Choroid plexus epithelial cell (primary cell): ENCODE measurements at places on chromosomes 13 and 19.

DNA sequence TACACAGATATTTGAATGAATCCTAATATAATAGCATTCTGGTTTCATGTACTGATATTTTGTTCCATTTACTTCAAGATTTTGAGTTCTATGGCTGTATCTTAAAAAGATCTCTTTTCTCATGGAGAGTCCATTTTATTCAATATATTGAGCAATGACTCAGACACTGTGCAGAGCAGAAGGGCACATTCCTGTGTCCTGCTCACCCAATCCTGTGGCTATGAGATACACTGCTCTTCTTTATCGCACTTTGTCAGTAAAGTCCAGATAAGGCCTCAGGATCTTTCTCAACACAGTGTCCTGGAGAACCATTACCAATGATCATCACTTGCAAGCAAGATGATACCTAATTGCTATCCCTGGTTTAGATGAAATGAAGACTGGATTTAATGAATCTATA is 155.0 kb downstream of the CYSLTR2 start:
- DNase-seq, result peak; percentile 78

- DNase-seq, result no peak
Measured at GRCh38 chr13:75749407-75749806, 113.3 kb downstream of the LMO7 start.

DNA sequence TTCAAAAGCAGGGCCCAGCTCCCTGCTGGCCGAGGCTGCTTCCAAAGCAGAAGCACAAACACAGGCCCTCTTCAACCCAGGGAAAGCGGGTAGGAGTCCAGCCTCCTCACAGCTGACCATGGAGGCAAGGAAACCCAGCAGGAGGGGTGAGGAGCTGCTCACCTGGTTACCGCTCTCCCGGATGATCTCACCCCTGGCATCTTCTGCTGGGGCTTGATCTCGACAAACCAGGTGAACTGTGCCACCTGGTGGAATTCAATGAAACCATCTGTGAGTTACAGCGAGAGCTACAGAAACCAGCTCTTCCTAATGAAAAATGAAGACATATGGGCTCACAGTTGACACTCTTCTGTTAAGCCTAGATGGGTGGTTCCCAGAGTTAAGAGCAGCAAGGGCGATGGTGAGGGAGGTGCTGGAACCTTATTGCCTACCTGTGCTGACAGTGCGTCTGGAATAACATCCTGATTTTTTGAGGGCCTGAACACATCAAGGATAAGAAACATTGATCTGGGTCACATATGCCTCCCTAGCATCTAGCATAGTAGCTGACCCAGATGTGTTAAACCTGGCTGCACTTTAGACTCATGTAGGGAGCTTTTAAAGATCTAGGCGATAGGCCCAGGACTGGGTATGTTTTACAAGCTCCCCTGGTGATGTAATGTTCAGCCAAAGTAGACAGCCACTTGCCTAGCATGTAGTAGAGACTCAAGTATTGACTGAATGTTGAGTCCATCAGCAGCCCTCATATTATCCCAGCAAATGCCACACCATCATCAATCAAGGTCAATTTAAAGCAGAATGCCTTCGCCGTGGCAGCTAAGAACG is 6.1 kb downstream of the DHRS12 start:
- DNase-seq, result peak; percentile 80

GRCh38 chr19:1177322-1178114 is 3.5 kb upstream of the SBNO2 start:
- DNase-seq, result peak; percentile 93

GRCh38 chr19:35040826-35041547 is 534 bp upstream of the HPN start:
- DNase-seq, result peak; percentile 40

DNA sequence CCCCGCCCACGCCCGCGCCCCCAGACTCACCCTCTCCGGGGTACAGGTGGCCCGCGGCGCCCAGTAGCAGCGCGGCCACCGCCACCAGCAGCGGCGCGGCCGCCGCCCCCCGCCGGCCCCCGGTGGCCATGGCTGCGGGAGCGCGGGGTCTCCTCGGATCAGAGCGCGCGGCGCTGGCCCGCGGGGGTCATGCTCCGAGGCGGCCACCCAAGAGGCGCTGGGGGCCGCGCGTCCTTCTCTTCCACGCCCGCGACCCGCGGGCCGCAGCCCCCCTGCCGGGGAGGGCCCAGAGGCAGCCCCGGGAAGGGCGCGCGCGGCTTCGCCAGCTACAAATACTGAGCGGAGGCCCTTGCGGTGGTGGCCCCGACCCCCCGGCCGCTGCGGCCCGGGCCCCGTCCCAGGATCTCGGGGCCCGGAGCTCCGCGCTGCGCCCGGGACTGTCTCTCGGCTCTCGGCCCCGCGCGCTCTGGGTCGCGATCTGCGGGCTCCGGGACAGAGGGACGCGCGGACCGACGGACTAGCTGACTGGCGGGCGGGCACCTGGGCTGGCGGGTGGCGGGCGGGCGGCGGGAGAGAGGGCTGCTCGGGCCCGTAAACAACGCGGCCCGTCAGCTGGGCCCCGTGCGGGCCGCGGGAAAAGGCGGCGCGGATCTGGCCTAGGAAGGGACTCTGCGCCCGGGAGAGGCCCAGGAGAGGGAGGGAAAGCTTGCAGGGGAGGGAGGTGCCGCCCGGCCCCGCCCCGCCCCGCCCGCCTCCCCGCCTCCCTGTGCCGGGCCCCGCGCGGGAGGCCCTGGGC is at the start of gene INSR:
Gene INSR (minus strand): TSS at position 653 of the 796 bp plus-strand sequence. CDS start 523 bp downstream, at position 130.
- peak; percentile 91 for DNase-seq

- no peak for DNase-seq
Measured at GRCh38 chr13:50844084-50844875, 788 bp upstream of the DLEU7 start.

GRCh38 chr19:16112778-16113177 is 1.1 kb downstream of the RAB8A start:
- no peak for DNase-seq

DNA sequence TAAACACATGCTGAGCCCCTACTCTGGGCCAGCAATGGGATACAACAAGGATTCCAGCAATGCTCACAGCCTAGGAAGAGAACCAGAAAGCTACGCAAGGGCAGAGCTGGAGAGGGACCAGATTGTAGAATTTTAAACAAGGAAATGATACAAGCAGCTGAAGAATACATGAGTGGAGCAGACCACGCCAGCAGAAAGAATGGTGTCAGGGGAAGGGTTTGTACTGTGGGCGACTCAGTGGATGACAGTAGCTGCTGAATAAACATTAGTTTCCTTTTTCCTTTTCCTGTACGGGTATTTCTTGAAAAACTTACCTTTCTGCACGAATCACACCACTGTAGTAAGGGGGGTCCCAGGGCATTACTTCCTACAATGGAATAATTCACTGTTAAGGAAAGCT is 30.7 kb downstream of the MIPEP start:
- no peak for DNase-seq

DNA sequence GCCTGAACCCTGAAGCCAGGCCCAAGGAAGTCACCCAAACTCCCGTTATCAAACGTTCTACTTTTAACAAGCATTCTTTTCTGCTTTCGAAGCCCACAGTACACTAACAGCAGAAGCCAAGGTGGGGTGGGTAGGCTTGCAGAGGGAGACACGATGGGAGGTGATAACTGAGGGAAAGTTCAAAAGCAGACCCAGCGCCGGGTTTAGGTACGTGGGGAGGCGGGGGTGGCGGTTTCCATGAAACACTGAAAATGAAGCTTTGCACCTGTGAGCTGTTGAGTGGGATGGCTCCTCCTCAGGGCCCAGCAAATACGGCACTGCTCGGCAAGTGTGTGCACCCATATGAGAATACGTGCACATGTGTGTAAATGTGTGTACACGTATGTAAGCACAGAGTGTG is 49.8 kb downstream of the KLF2 start:
- no peak for DNase-seq

GRCh38 chr19:4130744-4131438 is 7.0 kb upstream of the MAP2K2 start:
- DNase-seq, result peak; percentile 88

- DNase-seq, result peak; percentile 44
Measured at GRCh38 chr19:4081441-4082129, 14.9 kb upstream of the ZBTB7A start.

- no peak for DNase-seq
Measured at GRCh38 chr19:58338825-58339558, 12.2 kb downstream of the ZSCAN22 start.

GRCh38 chr19:48606463-48607358 is at the start of gene SPACA4:
TSS of gene SPACA4 (plus strand) at chr19:48606742. CDS start at chr19:48606979, 237 bp downstream.
- no peak for DNase-seq

- DNase-seq, result no peak
Measured at GRCh38 chr13:110352735-110353134, 45.7 kb downstream of the COL4A2 start.

- no peak for DNase-seq
Measured at GRCh38 chr19:32692727-32693061, 1.1 kb downstream of the NUDT19 start.

- peak; percentile 47 for DNase-seq
Measured at GRCh38 chr13:86445206-86445605, 646.0 kb upstream of the SLITRK6 start.

GRCh38 chr19:45664575-45664974 is 3.4 kb upstream of the GIPR start:
- no peak for DNase-seq

DNA sequence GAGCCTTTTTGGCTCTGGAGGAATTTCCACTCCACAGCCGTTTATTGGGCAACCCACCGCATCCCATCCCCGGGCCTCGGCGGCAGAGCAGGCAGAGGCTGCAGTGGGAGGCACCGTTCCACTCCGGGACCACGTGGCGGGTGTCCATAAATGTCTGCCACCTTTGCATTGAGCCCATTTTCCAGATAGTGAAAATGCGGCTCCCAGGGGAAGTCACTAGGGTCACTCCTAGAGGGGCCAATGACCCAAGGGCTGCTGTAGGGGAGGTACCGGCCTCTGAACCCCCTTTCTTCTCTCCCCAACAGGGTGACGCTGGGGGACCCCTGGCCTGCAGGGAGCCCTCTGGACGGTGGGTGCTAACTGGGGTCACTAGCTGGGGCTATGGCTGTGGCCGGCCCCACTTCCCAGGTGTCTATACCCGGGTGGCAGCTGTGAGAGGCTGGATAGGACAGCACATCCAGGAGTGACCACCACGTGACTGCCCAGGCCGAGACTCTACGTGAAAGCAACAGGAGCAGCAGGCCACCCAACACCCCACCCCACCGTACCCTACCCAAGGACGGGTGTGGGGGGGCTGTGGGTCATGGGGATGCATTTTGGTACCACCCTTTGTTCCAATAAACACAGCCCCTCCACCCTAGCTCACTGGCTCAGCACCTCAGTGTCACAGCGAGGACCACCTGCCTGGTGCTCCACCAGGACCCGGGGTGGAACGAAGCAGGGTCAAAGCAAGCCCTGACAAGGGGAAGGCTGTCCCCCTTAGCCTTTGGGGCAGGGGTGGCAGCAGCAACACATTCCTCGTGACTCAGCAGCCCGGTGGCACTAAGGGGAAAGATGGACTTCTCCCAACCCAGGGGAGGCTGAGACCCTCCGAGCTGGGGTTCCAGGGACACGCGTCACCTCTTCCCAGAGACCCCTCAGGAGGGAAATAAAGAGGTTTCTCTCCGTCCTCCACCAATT is 1.5 kb downstream of the TIMM13 start:
- DNase-seq, result no peak
